Hematopoietic multipotent progenitor cell treated with erythropoietin and hydrocortisone succinate and interleukin-3 and kit ligand, for 4 days (in vitro differentiated cells): ENCODE measurements at places on chromosomes 12 and 14.

DNA sequence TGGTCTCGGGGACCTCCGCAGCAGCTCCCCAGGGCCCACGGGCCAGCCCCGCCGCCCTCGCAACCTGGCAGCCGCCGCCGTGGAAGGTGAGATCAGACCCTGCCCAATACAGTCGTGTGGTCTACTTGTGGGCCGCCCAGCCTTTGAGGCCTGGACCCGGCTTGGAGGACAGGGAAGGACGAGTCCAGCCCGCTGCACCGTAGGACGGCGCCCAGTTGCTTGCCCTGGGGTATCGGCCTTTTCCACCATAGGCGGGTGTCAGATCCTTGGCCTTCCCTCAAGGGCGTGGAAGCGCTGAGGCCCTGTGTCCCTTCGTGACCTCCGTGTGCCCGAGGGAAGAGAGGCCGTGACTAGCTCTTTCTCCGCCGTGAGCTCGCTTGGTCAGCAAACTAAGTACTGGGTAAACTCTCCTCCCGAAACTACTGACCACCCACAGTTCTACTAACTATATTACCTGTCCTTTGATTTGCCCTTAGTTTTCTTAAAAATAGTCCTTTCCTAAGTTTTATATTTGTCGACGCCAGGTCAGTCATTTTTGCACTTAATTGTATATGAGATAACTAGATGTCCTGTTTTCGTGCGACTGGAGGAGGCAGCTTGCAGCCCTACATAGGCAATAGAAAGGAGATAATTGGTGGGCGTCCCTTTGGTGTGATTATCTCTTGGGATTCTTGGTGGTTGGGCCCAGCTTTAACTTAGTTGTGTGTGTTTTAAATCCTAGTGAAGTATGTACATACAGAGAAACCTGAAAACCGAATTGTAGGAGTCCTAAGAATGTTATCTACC is 757 bp downstream of the SLC25A3 start:
- DNase-seq: peak; percentile 63

DNA sequence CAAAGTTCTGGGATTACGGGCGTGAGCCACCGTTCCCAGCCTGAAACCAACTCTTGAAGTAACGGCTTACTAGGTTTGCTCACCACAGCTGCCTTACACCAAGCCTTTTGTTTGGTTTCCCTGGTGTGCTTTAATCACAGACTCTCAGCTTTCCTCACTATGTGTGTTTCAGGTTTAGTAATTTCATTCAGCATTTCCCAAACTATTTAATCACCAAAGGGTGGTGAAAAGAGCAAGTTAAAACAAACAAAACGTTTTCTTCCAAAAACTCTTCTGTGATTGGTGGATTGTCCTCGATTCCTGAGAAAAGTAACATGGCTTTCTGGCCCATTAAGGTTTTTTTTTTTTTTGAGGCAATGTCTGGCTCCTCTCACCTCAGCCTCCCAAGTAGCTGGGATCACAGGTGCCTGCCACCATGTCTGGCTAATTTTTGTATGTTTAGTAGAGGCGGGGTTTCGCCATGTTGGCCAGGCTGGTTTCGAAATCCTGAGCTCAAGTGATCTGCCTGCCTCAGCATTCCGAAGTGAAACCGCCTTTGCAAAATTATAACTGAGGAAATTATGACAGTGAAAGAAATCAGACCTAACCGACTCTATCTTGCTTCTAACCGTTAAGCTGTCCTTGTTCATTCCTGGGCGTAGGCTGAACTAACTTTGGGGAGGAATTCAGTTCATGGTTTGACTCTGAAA is 1.5 kb upstream of the ZFYVE26 start:
- DNase-seq: no peak

- DNase-seq: peak; percentile 66
These were observed 41.6 kb downstream of the ITPR2 start for GRCh38 chr12:26791301-26791791.

- DNase-seq: no peak
These were observed 50.4 kb downstream of the ATG14 start for GRCh38 chr14:55361190-55361589.

DNA sequence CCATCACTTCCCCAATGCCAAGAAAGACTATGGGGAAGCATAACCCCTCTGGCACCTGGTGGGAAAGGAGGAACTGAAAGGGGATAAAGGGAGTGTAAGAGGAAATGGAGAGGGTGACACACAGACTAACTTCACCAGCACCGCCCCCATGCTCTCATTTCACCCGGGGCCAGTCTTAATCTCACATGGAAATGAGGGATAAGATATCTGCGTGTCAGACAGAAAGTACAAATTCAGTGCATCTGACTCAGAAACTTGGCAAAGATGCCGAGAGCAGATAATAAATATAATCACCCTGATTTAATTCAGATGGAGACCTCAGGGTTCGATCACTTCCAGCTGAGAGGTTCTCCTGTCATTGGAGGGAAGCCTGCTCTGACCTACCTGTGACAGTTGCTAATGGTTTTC is 191.6 kb downstream of the DUSP6 start:
- peak; percentile 28 for DNase-seq

DNA sequence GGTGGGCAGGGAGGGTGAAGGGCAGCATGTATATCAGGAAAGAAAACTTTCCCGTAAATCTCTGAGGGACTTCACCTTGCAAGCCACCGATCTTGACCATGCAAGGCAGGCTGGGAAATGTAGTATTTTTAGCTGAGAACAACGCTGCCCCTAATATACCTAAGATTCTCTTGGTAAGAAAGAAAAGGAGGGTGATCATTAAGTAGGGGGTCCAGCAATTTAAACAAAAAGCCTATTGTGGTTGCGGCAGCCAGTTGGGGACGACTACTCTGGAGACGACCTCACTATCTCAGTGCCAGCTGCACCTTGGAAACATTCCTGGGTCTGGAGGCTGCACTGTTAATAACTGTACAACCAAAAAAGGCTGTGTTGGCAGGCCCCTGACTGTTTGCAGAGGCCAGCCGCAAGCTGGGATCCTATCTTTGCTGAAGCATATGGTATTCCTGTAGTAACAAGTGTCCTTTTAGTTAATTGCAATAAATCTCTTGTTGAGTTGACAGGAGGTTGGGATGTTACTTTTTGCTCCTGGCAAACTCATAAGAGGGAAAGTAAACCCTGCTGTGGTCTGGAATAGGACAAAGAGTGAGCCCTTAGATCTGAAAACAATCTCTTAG is 6.4 kb downstream of the APOLD1 start:
- DNase-seq: no peak
